Mucosa of gallbladder (tissue), 1 donor: ENCODE measurements at places on chromosomes 1 and 21. TPM values are rescaled to one million over a fixed set of nuclear protein-coding genes. Genes with fewer than 3 reads are reported as not detected.

The PGLYRP3 gene
- not detected for total RNA-seq

The KRTAP11-1 gene
- total RNA-seq = 0.23 TPM

The S100A7A gene
- not detected for total RNA-seq

The CASQ1 gene
- total RNA-seq = 0.37 TPM

The IL20 gene
- total RNA-seq = not detected

The RGS13 gene
- total RNA-seq = 3.4 TPM
